ENCODE measurements at places on chromosomes 1 and 21. TPM values are rescaled to one million over a fixed set of nuclear protein-coding genes. Genes with fewer than 3 reads are reported as not detected.

DNA sequence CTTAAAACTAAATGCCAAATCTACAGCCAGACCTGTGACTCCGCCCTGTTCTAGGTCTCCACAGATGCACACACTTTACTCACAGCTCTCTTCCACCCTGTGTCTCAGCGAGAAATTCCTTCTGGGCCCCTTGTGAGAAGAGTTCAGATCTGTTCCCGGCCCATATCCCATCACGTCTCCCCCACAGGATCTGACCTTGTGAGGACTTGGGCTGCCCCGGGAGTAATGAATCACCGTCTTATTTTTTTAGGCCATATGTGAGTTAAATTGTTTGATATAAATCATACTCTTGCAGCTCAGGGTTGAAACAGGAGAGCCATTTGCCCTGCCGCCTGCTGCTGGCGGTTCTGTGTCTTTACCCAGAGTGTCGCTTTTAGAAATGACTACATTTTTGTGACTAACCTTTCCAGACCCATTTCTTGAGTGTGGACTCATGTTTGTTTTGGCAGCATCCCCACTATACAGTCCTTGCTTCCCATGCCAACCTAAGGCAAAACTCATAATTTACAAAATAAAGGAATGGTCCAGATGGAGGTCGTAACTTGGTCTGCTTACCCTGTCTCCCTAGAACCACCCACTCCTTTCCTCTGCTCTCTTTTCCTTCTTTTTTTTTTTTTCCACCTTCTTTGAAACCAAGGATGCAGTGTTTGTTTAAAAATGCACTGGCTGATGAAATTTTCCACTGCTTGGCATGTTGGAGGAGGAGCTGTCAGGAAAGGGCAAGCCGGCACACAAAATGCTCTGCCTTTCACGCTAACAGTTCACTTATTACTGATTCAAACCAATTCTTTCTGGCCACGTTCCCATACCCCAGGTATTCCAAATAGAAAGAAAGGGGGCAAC lies 98.0 kb upstream of the C1orf105 start:
- no peaks in the 10 kb centered on the region for H3K36me3 ChIP-seq
- DNase-seq, result no peak
- no peak overlapping the region for H3K27ac ChIP-seq
- H3K27me3 ChIP-seq, result no peaks in the 10 kb centered on the region
- H3K4me1 ChIP-seq, result peaks cover 7% of the 10 kb centered on the region

CYP4A22 gene
- not detected for total RNA-seq

GRCh38 chr21:30502041-30502440 lies at the start of gene KRTAP19-5:
TSS of gene KRTAP19-5 (minus strand) at chr21:30502141. CDS start at chr21:30502090, 51 bp downstream.
- H3K36me3 ChIP-seq, result no peaks in the 10 kb centered on the region
- DNase-seq, result no peak

GRCh38 chr1:202807451-202807925 lies 733 bp downstream of the KDM5B start:
- peaks cover 66% of the 10 kb centered on the region for H3K4me1 ChIP-seq
- DNase-seq, result no peak
- H3K36me3 ChIP-seq, result peaks cover 7% of the 10 kb centered on the region

UTS2 gene
- not detected for total RNA-seq

- H3K27ac ChIP-seq, result no peak overlapping the region
- H3K4me1 ChIP-seq, result peaks cover 7% of the 10 kb centered on the region
- no peak overlapping the region for H3K4me3 ChIP-seq
- H3K27me3 ChIP-seq, result no peaks in the 10 kb centered on the region
- no peak for DNase-seq
Measured at GRCh38 chr21:26834181-26834905, 10.9 kb downstream of the ADAMTS1 start.

S100A7 gene
- not detected for total RNA-seq

- H3K4me3 ChIP-seq, result no peak overlapping the region
- peaks cover 18% of the 10 kb centered on the region for H3K27me3 ChIP-seq
- H3K27ac ChIP-seq, result no peak overlapping the region
- H3K36me3 ChIP-seq, result peaks cover 10% of the 10 kb centered on the region
- peaks cover 11% of the 10 kb centered on the region for H3K4me1 ChIP-seq
Measured at GRCh38 chr1:43267291-43267805, 2.4 kb upstream of the TMEM125 start.

DNA sequence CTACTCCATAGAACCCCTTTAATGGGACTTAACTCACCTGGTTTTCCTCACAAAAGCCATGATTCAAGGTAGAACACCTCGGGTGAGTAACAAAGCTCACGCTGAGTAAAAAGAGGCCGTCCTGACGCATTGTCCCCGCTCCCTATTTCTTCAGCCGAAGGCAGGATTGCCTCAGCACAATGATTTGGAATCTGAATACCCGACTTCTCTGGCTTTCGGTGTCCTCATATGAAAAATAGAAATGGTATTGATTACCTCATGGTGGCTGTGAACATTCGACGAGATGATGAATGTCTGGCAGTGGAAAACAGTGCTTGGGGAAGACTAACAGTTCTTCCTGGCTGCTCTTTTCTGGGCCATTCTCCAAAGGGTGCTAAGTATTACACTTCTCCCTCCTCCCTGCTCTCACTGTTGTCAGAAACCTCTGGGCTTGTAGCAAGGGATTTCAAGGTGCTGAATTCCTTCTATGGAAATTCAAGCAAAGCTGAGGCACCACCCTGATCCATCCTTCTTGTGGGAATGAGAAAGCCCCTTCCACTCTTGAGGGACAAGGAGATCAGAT lies 148.3 kb downstream of the C1orf94 start:
- no peak overlapping the region for H3K27ac ChIP-seq
- H3K4me1 ChIP-seq, result no peaks in the 10 kb centered on the region
- DNase-seq, result no peak

- H3K4me3 ChIP-seq, result no peak overlapping the region
- DNase-seq, result no peak
- no peaks in the 10 kb centered on the region for H3K4me1 ChIP-seq
- no peak overlapping the region for H3K27ac ChIP-seq
- peaks cover 12% of the 10 kb centered on the region for H3K27me3 ChIP-seq
Measured at GRCh38 chr1:22330092-22330759, 121.4 kb upstream of the ZBTB40 start.

GRCh38 chr1:36161641-36162531 lies 5.9 kb downstream of the MAP7D1 start:
- H3K36me3 ChIP-seq, result peaks cover 9% of the 10 kb centered on the region
- peaks cover 69% of the 10 kb centered on the region for H3K4me1 ChIP-seq
- no peaks in the 10 kb centered on the region for H3K27me3 ChIP-seq
- DNase-seq, result no peak
- H3K4me3 ChIP-seq, result peak overlapping the region; percentile 91
- H3K27ac ChIP-seq, result peak overlapping the region; percentile 84

- DNase-seq, result no peak
- peaks cover 38% of the 10 kb centered on the region for H3K36me3 ChIP-seq
- no peaks in the 10 kb centered on the region for H3K27me3 ChIP-seq
- H3K27ac ChIP-seq, result no peak overlapping the region
- no peaks in the 10 kb centered on the region for H3K4me1 ChIP-seq
- H3K4me3 ChIP-seq, result no peak overlapping the region
Measured at GRCh38 chr1:169339773-169340172, 27.8 kb downstream of the NME7 start.

GRCh38 chr1:226643177-226643576 lies 94.6 kb downstream of the STUM start:
- H3K4me3 ChIP-seq, result no peak overlapping the region
- DNase-seq, result no peak
- H3K36me3 ChIP-seq, result no peaks in the 10 kb centered on the region
- H3K27me3 ChIP-seq, result no peaks in the 10 kb centered on the region
- no peak overlapping the region for H3K27ac ChIP-seq

DNA sequence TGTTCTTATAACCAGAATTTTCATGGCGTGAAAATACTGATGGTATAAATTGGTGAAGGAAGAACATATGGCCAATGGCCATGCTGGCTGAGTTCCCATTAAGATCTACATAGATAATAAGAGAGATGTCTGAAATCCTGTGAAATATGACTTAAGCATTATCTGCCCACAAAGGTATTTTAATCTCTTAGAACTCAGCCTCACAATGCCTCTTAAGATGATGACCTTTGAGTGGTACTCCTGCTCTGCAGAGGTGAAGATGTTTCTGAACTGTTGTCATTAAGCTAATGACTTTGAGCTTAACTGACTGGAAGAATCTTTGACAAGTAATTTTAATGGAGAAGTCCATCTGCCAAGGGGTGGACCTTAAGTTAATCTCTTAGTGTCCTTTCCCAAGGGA lies 148.7 kb downstream of the ZNF326 start:
- no peak for DNase-seq
- H3K36me3 ChIP-seq, result peaks cover 14% of the 10 kb centered on the region
- no peaks in the 10 kb centered on the region for H3K27me3 ChIP-seq
- H3K27ac ChIP-seq, result no peak overlapping the region

DNA sequence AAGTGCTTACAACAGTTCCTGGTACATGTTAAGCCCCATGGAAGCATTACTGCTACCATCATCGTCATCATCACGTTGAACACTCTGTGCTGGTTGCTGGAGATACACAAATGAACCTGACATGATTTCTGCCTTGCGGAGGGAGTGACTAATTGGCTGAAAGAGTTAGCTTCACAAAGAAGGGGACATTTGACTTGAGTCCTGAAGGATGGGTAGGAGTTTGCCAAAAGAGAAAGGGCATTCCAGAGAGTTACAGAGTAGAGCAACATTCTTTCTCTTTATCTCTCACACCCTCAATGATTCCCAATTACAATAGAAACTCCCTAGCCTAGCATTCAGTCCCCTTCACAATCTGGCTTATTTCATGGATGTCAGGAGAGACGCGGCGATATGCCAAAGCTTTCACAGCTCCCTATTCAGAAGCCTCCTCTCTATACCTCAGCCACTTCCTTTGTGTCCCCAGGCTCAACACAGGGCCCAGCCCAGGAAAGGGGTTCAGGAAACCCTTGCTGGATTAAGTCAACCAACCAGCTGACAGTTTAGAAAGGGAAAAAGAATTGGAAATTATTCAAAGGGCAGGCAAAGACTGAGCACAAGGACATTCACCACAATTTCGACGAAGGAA lies 38.0 kb downstream of the SLC1A7 start:
- H3K27ac ChIP-seq, result peak overlapping the region; percentile 81
- no peak for DNase-seq
- H3K4me1 ChIP-seq, result peaks cover 27% of the 10 kb centered on the region

- H3K27ac ChIP-seq, result no peak overlapping the region
- H3K4me3 ChIP-seq, result no peak overlapping the region
- peaks cover 5% of the 10 kb centered on the region for H3K36me3 ChIP-seq
Measured at GRCh38 chr1:98102345-98103030, 181.7 kb upstream of the DPYD start.

DNA sequence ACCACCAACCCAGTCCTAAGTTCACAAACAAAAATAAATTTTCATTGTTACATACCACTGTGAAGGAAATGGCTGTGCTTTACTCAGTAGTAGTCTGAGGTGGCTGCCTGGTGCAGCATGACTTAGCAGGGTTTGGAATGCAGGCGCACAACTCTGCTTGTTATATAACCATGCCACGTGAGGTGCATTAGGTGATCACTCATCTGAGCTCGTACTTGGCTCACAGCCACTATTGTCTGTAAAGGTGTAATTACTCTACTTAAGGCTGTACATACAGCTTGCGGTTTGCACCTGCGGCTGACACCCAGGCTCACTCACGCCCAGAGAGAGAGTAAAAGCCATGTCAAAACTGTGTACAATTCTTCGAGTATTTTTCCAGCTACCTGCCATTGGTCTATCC lies 599.4 kb downstream of the LTN1 start:
- H3K36me3 ChIP-seq, result peaks cover 3% of the 10 kb centered on the region
- DNase-seq, result no peak
- no peak overlapping the region for H3K4me3 ChIP-seq
- H3K27ac ChIP-seq, result no peak overlapping the region
- no peaks in the 10 kb centered on the region for H3K4me1 ChIP-seq
- H3K27me3 ChIP-seq, result no peaks in the 10 kb centered on the region

NECTIN4 gene
- not detected for total RNA-seq

FAF1 gene
- 76.2 TPM for total RNA-seq

DNA sequence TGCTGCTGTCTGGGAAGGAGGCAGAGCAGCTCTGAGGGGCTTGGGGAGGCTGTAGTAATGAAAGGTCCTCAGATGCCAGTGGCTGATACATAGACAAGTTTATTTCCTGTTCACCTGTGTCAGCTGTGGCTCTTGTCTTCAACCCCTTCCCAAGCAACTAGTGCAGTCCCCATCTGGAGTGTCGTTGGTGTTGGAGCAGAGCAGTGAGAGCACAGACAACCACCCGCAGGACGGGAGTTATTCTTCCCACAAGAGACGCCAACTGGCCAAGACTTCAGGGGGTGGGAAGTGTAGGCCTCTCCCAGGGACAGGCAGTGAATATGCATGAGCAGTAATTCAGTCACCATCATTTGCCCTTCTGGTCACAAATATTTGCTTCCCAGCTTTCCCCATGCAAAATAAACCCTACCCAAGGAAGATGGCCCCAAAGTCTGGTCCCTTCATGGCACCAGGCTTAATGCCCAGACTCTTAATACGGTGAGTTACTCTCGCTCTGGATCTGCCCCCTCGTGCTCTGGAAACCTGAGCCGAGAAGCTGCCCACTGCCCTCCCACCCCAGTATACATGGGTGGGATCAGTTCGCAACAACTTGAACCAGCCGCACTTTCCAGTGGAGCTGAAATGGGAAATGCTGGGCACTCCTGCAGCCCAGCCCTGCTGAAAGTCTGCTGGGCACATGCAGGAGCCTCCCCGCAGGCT lies 153.5 kb upstream of the COL6A1 start:
- H3K27me3 ChIP-seq, result peaks cover 3% of the 10 kb centered on the region
- no peak for DNase-seq
- peaks cover 17% of the 10 kb centered on the region for H3K4me1 ChIP-seq

GRCh38 chr1:192794768-192795035 lies 14.1 kb upstream of the RGS2 start:
- DNase-seq, result no peak
- no peaks in the 10 kb centered on the region for H3K27me3 ChIP-seq
- no peak overlapping the region for H3K27ac ChIP-seq
- H3K4me1 ChIP-seq, result peaks cover 7% of the 10 kb centered on the region

GRCh38 chr1:156751451-156751756 lies at the start of gene HDGF:
TSS of gene HDGF (minus strand) at chr1:156751675. CDS start at chr1:156751429, 246 bp downstream.
- H3K4me1 ChIP-seq, result peaks cover 53% of the 10 kb centered on the region
- H3K4me3 ChIP-seq, result peak within 1 kb of the TSS; percentile 99
- DNase-seq, result no peak
- peaks cover 3% of the 10 kb centered on the region for H3K36me3 ChIP-seq
- H3K27ac ChIP-seq, result peak within 1 kb of the TSS; percentile 99
- H3K27me3 ChIP-seq, result no peaks in the 10 kb centered on the region

DNA sequence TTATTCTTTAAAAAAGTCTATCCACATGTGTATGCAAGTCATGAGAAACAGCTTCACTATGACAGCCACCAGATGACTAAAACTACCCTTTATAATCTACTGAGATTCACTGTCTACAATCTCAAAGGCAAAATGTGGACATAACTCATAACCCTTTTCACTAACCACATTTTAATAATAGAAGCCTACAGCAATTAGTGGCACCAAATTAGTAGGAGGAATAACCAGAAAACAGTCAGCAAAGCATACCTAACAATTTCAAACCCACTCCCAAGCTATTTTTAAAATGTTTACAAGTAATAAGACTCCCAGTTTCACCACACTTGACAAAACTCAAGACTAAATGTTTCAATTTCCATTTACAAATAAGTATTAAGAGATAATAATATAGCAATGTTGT lies 442.9 kb downstream of the PTPRC start:
- no peak overlapping the region for H3K27ac ChIP-seq
- DNase-seq, result no peak
- H3K4me1 ChIP-seq, result peaks cover 3% of the 10 kb centered on the region
- H3K36me3 ChIP-seq, result no peaks in the 10 kb centered on the region
- no peaks in the 10 kb centered on the region for H3K27me3 ChIP-seq
- H3K4me3 ChIP-seq, result no peak overlapping the region

All from neural crest cell (in vitro differentiated cells).